Suprapubic skin (tissue), 4 donors: ENCODE measurements at places on chromosomes 12 and 14. TPM values are rescaled to one million over a fixed set of nuclear protein-coding genes. Genes with fewer than 3 reads are reported as not detected.

DNA sequence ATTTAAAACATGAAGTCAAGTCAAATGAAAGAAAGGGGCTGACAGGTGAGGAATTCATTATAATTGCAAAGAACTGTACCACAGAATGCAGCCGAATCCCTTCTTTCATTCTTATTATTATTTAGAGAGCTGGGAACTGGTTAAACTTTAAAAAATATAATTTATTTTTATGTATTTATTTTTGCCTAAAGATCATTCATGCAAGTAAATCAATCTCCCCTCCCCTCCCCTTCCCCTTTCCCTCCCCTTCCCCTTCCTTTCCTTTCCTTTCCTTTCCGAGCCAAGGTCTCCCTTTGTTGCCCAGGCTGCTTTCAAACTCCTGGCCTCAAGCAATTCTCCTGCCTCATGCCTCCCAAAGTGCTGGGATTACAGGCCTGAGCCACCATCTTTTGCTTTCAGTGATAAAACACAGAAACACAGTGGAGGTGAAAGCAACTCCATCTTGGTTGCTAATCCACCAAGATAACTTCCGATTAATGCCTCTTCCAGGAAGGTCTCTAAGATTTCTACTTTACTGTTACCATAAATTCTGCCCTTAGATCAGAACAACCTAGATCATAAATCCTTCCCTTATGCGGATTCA, 6.0 kb upstream of the UBC start:
- no peaks in the 10 kb centered on the region for H3K27me3 ChIP-seq
- H3K4me1 ChIP-seq = peaks cover 77% of the 10 kb centered on the region
- H3K27ac ChIP-seq = peak overlapping the region; percentile 100

- H3K4me3 ChIP-seq = no peak overlapping the region
- H3K36me3 ChIP-seq = no peaks in the 10 kb centered on the region
- no peak overlapping the region for H3K27ac ChIP-seq
- H3K4me1 ChIP-seq = peaks cover 22% of the 10 kb centered on the region
- no peak for DNase-seq
Measured at GRCh38 chr14:102817942-102818940, 41.0 kb downstream of the TRAF3 start.

GRCh38 chr12:108063192-108063591, 65.9 kb upstream of the WSCD2 start:
- peaks cover 22% of the 10 kb centered on the region for H3K27me3 ChIP-seq
- DNase-seq = no peak
- H3K4me3 ChIP-seq = no peak overlapping the region
- no peaks in the 10 kb centered on the region for H3K36me3 ChIP-seq
- no peak overlapping the region for H3K27ac ChIP-seq

DNA sequence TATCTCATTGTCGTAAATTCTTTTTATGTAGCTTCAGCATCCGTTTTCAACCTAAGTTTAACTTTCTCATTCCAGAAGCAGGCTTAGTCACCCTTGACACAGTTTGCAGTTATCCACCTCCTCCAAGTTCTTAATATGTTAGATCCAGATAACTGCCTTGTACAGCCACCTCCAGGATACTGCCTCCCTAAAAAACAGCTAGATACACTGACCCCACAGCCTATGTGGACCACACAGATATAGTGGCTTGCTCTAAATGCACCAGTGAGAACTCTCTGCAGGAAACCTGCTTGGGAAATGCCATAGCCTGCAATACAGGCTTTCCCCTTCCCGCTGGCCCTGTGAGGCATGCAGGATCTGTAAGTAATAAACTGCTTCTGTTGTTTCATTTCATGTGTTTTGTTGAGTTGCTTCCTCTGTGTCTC, 11.1 kb upstream of the RTL1 start:
- no peak overlapping the region for H3K4me3 ChIP-seq
- H3K27me3 ChIP-seq = peaks cover 4% of the 10 kb centered on the region
- H3K36me3 ChIP-seq = no peaks in the 10 kb centered on the region
- H3K4me1 ChIP-seq = no peaks in the 10 kb centered on the region
- no peak overlapping the region for H3K27ac ChIP-seq
- no peak for DNase-seq

DNA sequence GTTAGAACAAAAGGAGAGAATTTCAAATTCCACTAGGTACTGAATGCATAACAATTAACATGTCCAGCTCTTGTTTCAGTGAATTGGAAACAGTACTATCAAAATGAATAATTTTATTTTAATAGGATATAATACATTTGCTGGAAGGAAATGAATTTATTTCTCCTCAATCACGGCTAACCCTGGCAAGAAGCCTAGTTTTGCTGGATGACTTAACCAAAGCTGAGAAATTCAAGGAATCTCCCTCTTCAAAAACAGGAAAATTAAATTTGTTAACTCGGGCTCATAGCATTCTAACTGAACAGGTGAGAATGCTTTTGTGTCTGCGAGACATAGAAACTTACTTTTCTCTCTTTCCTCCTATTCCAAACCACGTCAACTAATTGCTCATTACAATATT, 163.5 kb upstream of the NEDD1 start:
- H3K27ac ChIP-seq = no peak overlapping the region
- no peaks in the 10 kb centered on the region for H3K36me3 ChIP-seq
- no peak overlapping the region for H3K4me3 ChIP-seq
- no peaks in the 10 kb centered on the region for H3K4me1 ChIP-seq
- no peaks in the 10 kb centered on the region for H3K27me3 ChIP-seq

- peaks cover 21% of the 10 kb centered on the region for H3K4me1 ChIP-seq
- H3K36me3 ChIP-seq = peaks cover 52% of the 10 kb centered on the region
- no peaks in the 10 kb centered on the region for H3K27me3 ChIP-seq
- H3K27ac ChIP-seq = no peak overlapping the region
- no peak for DNase-seq
Measured at GRCh38 chr12:50087995-50088394, 2.9 kb downstream of the SMARCD1 start.

DNA sequence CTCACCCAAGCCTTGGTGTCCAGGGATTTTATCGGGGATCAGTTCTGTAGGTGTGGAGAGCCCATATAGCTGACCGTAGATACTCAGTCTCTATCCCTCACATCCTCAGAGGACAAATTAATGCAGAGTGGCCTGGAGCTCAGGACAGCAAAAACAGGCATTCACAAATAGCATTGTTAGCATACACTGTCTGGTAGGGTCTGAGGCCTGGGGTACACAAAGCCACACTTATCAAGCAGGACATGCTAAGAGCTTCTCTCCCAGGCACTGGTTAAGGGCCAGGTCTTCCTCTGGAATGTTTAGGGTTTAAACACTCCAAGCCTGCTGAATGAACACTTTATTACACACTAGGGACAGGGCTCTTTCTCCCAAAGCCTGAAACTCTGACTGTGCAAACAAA, 253.2 kb downstream of the NEDD1 start:
- no peak overlapping the region for H3K27ac ChIP-seq
- H3K27me3 ChIP-seq = no peaks in the 10 kb centered on the region
- no peaks in the 10 kb centered on the region for H3K4me1 ChIP-seq

GRCh38 chr12:63779498-63780481, at the start of gene RXYLT1:
Gene RXYLT1, plus strand, starts transcription at chr12:63779909. Its CDS starts 52 bp downstream, at chr12:63779961.
- H3K4me3 ChIP-seq = peak within 1 kb of the TSS; percentile 71
- H3K27ac ChIP-seq = peak within 1 kb of the TSS; percentile 86
- DNase-seq = peak; percentile 88
- peaks cover 7% of the 10 kb centered on the region for H3K4me1 ChIP-seq
- H3K27me3 ChIP-seq = no peaks in the 10 kb centered on the region
- H3K36me3 ChIP-seq = peaks cover 16% of the 10 kb centered on the region

GRCh38 chr12:72747111-72747849, 475.1 kb downstream of the TRHDE start:
- DNase-seq = no peak
- H3K4me3 ChIP-seq = no peak overlapping the region
- no peaks in the 10 kb centered on the region for H3K27me3 ChIP-seq
- no peak overlapping the region for H3K27ac ChIP-seq

GRCh38 chr12:62977418-62977817, 42.5 kb upstream of the PPM1H start:
- H3K27ac ChIP-seq = no peak overlapping the region
- H3K27me3 ChIP-seq = no peaks in the 10 kb centered on the region
- H3K36me3 ChIP-seq = no peaks in the 10 kb centered on the region
- no peaks in the 10 kb centered on the region for H3K4me1 ChIP-seq

GRCh38 chr14:44846232-44846824, 115.4 kb downstream of the KLHL28 start:
- no peak overlapping the region for H3K27ac ChIP-seq
- no peaks in the 10 kb centered on the region for H3K4me1 ChIP-seq
- H3K4me3 ChIP-seq = no peak overlapping the region
- DNase-seq = no peak
- H3K36me3 ChIP-seq = no peaks in the 10 kb centered on the region

DNA sequence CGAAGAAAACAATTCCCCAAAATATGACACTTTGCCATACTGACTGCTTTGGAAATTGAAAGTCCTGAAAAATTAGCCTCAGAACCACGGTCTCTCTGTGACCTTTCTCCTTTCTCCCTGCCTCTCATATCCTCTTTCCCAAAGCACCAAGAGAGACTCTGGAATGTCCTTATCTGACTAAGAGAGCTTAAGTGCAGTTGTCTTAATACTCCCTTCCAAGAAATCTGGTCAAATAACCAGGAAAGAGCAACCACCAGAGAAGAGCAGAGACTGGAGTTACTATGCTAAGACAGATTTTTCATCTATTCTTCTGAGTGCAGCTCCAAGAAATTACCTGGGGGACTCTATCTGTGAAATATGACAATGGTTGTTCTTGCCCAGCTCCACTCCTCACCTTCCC, 10.5 kb upstream of the BTG1 start:
- no peaks in the 10 kb centered on the region for H3K27me3 ChIP-seq
- H3K4me1 ChIP-seq = peaks cover 6% of the 10 kb centered on the region
- no peak overlapping the region for H3K4me3 ChIP-seq
- H3K27ac ChIP-seq = no peak overlapping the region
- no peaks in the 10 kb centered on the region for H3K36me3 ChIP-seq

Gene CLEC4E
- not detected for total RNA-seq

Gene GALC
- total RNA-seq = 19.2 TPM

Gene ENO2
- total RNA-seq = 4.8 TPM
